ENCODE measurements at places on chromosomes 4 and X. TPM values are rescaled to one million over a fixed set of nuclear protein-coding genes. Genes with fewer than 3 reads are reported as not detected.

- H3K4me3 ChIP-seq: no peak overlapping the region
- no peaks in the 10 kb centered on the region for H3K27me3 ChIP-seq
- DNase-seq: no peak
- H3K27ac ChIP-seq: no peak overlapping the region
These were observed 176.8 kb downstream of the CHM start for GRCh38 chrX:85870585-85870984.

The GLUD2 gene
- polyA plus RNA-seq: 4.4 TPM

- H3K27ac ChIP-seq: no peak overlapping the region
- no peak for DNase-seq
- no peaks in the 10 kb centered on the region for H3K36me3 ChIP-seq
These were observed 118.9 kb upstream of the TBL1X start for GRCh38 chrX:9345957-9346356.

GRCh38 chr4:47500776-47501175, 15.7 kb downstream of the ATP10D start:
- H3K27ac ChIP-seq: no peak overlapping the region
- no peak for DNase-seq
- H3K36me3 ChIP-seq: no peaks in the 10 kb centered on the region
- no peak overlapping the region for H3K4me3 ChIP-seq
- H3K4me1 ChIP-seq: no peaks in the 10 kb centered on the region

- H3K27ac ChIP-seq: no peak overlapping the region
- no peaks in the 10 kb centered on the region for H3K4me1 ChIP-seq
- DNase-seq: no peak
- H3K4me3 ChIP-seq: no peak overlapping the region
- H3K36me3 ChIP-seq: no peaks in the 10 kb centered on the region
- no peaks in the 10 kb centered on the region for H3K27me3 ChIP-seq
These were observed 38.6 kb upstream of the TMEM184C start for GRCh38 chr4:147578593-147578992.

DNA sequence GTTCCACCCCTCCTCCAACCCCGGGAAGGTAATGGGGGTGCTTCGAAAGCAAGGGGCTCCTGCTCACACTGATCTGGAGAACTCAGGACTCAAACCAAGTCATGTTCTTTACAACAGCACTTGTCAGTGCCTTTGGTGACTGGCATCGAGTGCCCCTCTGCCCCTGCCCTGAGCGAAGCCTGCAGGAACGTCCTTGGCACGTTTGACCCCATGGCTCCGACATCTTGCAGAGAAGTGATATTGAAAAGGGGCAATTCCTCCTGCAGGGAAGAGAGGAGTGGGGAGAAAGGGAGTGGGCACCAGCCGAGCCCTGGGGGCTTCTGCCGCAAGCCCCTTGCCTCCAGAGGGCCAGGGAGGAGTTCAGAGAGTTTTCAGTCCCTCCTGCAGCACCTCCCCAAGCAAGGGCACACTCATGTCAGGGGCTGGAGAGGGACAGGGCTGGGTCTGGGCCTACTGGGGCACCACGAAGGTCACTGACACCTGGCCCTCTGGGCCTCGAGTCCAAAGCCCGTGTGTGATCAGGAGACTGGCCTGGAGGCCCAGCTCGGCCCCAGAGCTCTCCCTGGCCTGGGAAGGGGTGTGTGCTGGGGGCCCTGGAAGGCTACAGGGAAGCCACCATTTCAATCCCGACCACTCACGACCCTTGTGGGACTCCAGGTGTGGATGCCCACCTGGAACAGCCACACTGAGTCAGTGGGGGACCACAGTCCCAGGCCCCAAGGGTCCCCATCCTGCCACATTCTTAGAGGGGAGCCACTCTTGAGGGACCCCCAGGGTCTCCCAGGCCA, 94.9 kb upstream of the NKX1-1 start:
- no peak overlapping the region for H3K4me3 ChIP-seq
- H3K27ac ChIP-seq: no peak overlapping the region
- no peaks in the 10 kb centered on the region for H3K27me3 ChIP-seq
- no peaks in the 10 kb centered on the region for H3K4me1 ChIP-seq
- no peaks in the 10 kb centered on the region for H3K36me3 ChIP-seq

GRCh38 chr4:189048119-189048518, 892.6 kb upstream of the FRG1 start:
- H3K4me1 ChIP-seq: no peaks in the 10 kb centered on the region
- H3K27ac ChIP-seq: no peak overlapping the region
- H3K27me3 ChIP-seq: no peaks in the 10 kb centered on the region
- no peak overlapping the region for H3K4me3 ChIP-seq

The SSX2B gene
- polyA plus RNA-seq: not detected

The SSX7 gene
- polyA plus RNA-seq: not detected

The CENPI gene
- polyA plus RNA-seq: 0.42 TPM

DNA sequence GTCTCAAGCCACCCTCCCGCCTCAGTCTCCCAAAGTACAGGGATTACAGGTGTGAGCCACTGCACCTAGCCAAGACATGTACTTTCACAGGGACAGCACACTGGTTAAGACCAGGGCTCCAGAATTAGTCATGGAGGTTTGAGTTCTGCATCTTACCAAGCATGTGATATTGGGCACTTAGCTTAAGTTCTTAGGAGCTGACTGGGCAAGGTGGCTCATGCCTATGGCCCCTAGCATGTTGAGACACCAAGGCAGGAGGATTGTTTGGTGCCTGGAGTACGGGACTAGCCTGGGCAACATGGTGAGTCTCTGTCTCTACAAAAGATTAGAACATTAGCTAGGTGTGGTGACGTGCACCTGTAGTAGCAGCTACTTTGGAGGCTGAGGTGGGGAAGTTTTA, 2.6 kb upstream of the TMEM192 start:
- no peaks in the 10 kb centered on the region for H3K27me3 ChIP-seq
- no peak overlapping the region for H3K4me3 ChIP-seq
- no peak overlapping the region for H3K27ac ChIP-seq
- no peaks in the 10 kb centered on the region for H3K36me3 ChIP-seq

The SETD7 gene
- 13.3 TPM for polyA plus RNA-seq

GRCh38 chr4:32032136-32032672, 1312.0 kb downstream of the PCDH7 start:
- H3K27me3 ChIP-seq: no peaks in the 10 kb centered on the region
- H3K4me1 ChIP-seq: no peaks in the 10 kb centered on the region
- no peaks in the 10 kb centered on the region for H3K36me3 ChIP-seq
- H3K27ac ChIP-seq: no peak overlapping the region

DNA sequence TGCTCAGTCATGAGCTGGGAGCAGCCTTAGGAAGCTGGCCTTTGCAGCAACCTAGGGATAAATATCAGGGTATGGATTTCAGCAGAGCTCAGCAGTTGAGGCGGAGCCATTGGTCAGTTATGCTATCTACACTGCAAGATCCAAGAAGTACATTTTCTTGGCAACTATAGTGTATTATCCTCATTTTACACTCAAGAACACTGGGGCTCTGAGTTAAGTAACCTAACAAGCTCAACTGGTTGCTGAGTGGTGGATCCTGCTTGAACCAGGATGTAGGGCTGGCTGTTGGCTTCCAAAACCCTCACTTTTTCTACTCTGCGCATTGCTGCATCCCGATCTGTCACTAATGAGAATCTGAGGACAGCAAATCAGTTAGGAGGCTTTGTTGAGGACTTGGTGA, 1.5 kb upstream of the SCARB2 start:
- H3K27me3 ChIP-seq: no peaks in the 10 kb centered on the region
- no peaks in the 10 kb centered on the region for H3K36me3 ChIP-seq
- no peak overlapping the region for H3K4me3 ChIP-seq
- peak overlapping the region; percentile 99 for H3K27ac ChIP-seq
- peaks cover 51% of the 10 kb centered on the region for H3K4me1 ChIP-seq
- no peak for DNase-seq

- no peaks in the 10 kb centered on the region for H3K27me3 ChIP-seq
- peak overlapping the region; percentile 36 for H3K27ac ChIP-seq
- no peak overlapping the region for H3K4me3 ChIP-seq
- peaks cover 5% of the 10 kb centered on the region for H3K4me1 ChIP-seq
- no peaks in the 10 kb centered on the region for H3K36me3 ChIP-seq
These were observed 262.6 kb downstream of the GPC3 start for GRCh38 chrX:133722756-133723155.

The MAGEB2 gene
- polyA plus RNA-seq: not detected

- H3K36me3 ChIP-seq: no peaks in the 10 kb centered on the region
- DNase-seq: no peak
- no peak overlapping the region for H3K27ac ChIP-seq
- peaks cover 8% of the 10 kb centered on the region for H3K4me1 ChIP-seq
These were observed 138.7 kb downstream of the ELOVL6 start for GRCh38 chr4:110059556-110060191.

DNA sequence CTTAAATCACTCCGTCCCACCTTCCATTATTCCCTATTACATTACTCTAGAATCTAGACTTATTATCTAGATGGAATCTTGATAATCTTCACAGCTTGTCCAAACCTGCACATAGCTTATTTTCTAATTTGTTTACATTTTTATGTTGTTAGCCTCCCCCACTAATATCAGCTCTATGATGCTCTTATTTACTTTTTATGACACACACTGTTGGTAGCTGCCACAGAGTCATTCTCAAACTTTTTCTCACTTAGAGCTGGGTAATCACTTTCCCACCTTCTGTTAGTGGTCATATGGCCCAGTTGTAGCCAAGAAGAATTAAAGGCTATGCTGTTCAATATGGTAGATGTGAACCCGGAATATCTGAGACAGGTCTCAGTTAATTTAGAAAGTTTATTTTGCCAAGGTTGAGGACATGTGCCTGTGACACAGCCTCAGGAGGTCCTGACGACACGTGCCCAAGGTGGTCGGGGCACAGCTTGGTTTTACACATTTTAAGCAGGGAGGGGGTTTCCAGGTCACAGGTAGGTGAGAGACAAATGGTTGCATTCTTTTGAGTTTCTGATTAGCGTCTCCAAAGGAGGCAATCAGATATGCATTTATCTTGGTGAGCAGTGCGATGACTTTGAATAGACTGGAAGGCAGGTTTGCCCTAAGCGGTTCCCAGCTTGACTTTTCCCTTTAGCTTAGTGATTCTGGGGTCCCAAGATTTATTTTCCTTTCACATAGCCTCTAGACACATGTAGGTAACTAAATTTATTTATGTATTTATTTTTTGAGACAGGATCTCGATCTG, 7.0 kb upstream of the ADGRA3 start:
- H3K27me3 ChIP-seq: no peaks in the 10 kb centered on the region
- H3K36me3 ChIP-seq: no peaks in the 10 kb centered on the region
- no peak overlapping the region for H3K27ac ChIP-seq

The CPZ gene
- polyA plus RNA-seq: 113 TPM

GRCh38 chrX:23633834-23634580, 33.3 kb upstream of the PRDX4 start:
- no peaks in the 10 kb centered on the region for H3K4me1 ChIP-seq
- peak; percentile 26 for DNase-seq
- H3K27me3 ChIP-seq: no peaks in the 10 kb centered on the region
- H3K27ac ChIP-seq: no peak overlapping the region
- no peak overlapping the region for H3K4me3 ChIP-seq

The PNPLA4 gene
- polyA plus RNA-seq: 30.3 TPM

The ADH1A gene
- polyA plus RNA-seq: 26.6 TPM

The SUPT20HL1 gene
- not detected for polyA plus RNA-seq

DNA sequence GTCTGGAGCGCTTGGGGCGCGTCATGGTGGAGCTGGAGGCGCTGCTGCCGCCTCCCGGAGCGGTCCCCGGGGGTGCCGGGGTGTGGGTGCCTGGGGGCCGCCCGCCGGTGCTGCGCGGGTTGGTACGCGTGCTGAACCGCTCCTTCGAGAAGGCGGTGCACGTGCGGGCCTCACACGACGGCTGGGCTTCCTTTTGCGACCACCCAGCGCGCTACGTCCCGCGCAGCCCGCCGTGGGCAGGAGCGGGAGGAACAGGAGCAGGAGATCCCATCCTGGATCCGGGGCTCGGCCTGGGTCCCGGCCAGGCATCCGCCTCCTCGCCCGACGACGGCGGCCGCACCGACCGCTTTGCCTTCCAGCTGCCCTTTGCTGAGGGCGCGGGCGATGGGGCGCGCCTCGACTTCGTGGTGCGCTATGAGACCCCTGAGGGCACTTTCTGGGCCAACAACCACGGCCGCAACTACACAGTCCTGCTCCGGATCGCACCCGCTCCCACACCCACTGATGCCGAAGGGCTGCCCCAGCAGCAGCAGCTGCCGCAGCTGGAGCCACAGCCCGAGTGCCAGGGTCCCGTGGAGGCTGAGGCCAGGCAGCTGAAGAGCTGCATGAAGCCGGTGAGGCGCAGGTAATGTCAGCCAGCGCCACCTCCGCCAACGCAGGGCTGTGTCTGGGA, 792 bp downstream of the PPP1R3F start:
- peak overlapping the region; percentile 13 for H3K4me3 ChIP-seq
- no peaks in the 10 kb centered on the region for H3K36me3 ChIP-seq
- no peaks in the 10 kb centered on the region for H3K27me3 ChIP-seq
- peaks cover 6% of the 10 kb centered on the region for H3K4me1 ChIP-seq
- DNase-seq: no peak

The FGFBP1 gene
- polyA plus RNA-seq: 1.8 TPM

DNA sequence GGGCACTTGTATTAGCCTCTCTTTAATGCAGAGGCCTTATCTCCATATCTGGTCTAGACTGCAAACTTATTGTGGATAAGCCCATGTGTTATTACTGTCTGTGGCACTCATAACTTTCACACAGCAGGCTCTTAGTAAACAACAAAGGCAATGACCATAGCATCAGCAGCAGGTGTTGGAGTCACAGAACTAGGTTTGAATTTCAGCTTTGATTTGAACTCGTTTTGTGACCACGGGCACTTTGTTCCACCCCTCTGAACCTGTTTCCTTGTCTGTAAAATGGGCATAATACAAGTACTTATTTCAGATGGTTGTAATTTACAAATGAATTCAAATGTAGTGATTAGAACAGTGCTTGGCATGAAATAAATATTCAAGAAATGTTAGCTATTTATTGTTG, 121.8 kb upstream of the C1GALT1C1 start:
- H3K36me3 ChIP-seq: no peaks in the 10 kb centered on the region
- no peak for DNase-seq
- no peak overlapping the region for H3K27ac ChIP-seq
- peaks cover 4% of the 10 kb centered on the region for H3K4me1 ChIP-seq
- no peak overlapping the region for H3K4me3 ChIP-seq

- no peaks in the 10 kb centered on the region for H3K36me3 ChIP-seq
- peak overlapping the region; percentile 3 for H3K27ac ChIP-seq
- H3K27me3 ChIP-seq: no peaks in the 10 kb centered on the region
- no peaks in the 10 kb centered on the region for H3K4me1 ChIP-seq
- no peak overlapping the region for H3K4me3 ChIP-seq
These were observed 74.8 kb upstream of the PACRGL start for GRCh38 chr4:20625426-20625825.

The TMEM154 gene
- polyA plus RNA-seq: 0.36 TPM

DNA sequence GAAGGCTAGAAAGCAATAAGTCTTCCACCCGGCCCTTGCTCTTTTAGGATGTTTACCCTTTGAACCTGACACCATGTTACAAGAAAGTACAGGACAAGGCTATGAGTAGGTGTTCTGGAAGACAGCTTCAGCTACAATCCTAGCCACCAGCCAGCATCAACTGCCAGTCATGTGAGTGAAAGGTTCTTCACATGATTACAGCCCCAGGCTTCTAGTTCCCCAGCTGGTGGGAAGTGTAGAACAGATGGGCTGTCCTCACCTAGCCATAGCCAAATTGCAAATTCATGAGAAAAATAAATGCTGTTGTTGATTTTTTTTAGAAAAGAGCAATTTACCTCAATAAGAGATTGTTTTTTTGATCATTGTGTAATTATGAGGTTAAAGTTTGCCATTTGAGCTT, 60.8 kb downstream of the GRXCR1 start:
- DNase-seq: no peak
- H3K27ac ChIP-seq: no peak overlapping the region
- H3K36me3 ChIP-seq: no peaks in the 10 kb centered on the region
- H3K27me3 ChIP-seq: no peaks in the 10 kb centered on the region
- H3K4me1 ChIP-seq: no peaks in the 10 kb centered on the region
